ENCODE measurements at places on chromosomes 7 and 10.

DNA sequence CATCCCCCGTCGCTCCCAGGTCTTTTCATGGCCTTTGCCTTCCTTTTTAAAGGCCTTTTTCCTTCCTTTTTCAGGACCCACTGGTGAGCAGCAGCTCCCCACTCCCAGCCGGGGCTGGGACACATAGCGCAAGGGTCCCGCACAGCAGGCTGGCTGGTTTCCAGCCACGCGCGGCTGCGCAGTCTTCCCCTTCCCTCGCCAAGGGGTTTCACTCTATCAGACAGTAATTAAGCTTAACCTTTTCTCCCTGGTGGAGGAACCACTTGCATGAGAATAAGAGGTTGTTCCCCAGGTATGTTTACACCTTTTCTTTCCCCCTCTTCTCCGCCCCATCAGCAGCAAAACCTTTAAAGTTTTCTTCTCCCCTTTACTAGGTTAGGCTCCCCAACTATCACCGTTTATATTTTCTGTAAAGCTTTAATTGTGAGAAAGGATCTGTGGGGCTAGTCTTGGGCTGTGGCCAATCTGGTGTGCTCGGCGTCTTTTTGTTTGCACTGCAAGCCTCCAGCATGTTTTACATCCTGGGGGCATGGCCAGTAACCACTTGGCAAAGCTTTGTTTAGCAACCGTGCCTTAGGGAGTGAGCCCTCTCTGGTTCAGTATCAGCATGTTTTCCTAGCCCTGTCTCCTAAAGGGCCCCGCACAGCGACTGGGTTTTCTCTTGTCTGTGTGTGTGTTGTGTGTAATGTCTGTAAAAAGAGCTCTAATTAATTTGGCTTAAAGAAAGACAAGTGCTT, 219.6 kb downstream of the PHF14 start:
- DNase-seq, result no peak

DNA sequence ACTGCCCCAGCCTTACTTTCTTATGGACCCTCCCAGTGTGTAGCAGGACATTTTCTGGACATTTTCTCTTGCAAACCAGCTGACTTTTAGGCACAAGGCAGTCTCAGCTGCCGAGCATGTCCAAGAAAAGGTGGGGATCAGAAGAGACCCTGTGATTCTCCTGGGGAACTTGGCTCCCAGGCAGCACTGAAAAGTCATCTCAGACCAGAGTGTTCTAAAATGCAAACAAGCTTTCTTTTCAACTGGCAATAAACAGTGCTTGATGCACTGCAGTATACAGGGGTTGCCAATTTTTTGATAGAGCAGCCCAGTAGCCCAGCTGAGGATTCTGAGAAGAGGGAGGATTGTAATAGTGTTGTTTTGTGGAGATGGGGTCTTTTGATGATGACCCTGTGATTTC, 168.0 kb upstream of the PHYHIPL start:
- no peak for DNase-seq

GRCh38 chr7:157483515-157483914, 146.7 kb downstream of the DNAJB6 start:
- DNase-seq, result no peak

GRCh38 chr7:155653803-155654202, 9.3 kb downstream of the RBM33 start:
- DNase-seq, result peak; percentile 78

DNA sequence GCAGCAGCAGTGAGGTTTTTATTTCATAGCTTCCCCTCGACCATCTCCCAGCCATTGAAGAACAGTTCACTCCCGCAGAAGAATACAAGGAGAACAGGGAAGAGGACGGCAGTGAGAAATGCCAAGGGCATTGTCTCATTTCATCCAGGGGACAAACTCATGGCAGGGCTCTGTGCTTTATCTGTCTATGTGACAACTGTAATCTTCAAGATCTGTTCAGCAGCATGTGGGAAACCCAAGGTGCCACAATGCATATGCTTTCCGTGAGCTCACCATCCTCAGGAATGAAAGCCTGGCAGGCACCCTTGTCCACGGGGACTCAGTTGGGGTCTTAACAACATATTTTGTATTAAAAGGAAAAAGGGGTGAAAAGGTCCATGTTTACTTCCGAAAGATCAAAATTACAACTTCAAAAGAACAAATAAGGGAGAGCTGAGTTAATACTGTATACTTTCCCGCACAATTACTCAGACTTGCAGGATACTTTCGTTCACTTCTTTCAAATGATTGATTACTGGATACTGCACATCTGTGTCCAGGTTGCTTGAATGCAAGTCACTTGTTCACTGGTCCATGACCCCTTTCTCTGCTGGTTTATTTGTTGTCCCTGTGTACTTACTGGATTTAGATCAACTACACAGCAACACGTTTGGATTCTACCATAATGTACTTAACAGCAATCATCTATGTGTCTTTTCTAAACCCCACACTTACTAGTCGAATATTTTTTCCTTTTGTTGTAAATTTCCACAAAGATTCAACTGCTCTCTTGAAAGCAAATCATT, 90.1 kb upstream of the ATP6V0A4 start:
- DNase-seq, result no peak

GRCh38 chr7:125966278-125967048, 1036.8 kb upstream of the POT1 start:
- no peak for DNase-seq

GRCh38 chr7:50292165-50292757, 12.3 kb upstream of the IKZF1 start:
- no peak for DNase-seq

- DNase-seq, result no peak
Observed at GRCh38 chr10:127922675-127923366, 15.9 kb downstream of the PTPRE start.

All from NB4 (cell line).